ENCODE measurements at places on chromosomes 3 and 15. TPM values are rescaled to one million over a fixed set of nuclear protein-coding genes. Genes with fewer than 3 reads are reported as not detected.

DNA sequence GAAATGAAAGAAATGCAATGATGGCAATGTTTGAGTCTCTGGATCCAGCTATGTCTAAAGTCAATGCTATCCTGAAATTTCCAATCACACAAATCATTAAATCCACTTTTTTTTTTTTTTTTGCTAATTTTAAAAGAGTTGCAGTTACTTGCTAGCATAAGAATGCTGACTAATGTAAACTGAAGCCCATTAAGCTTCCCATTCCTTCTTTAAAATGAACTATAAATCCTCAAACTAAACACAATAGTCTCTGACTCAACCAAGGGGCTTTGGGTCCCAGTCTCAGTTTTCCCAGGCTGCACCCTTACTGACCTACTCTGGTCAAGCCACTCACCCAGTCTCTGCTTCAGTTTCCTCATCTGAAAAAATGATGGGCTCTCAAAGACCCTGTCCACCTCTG lies 361.1 kb downstream of the ERC2 start:
- DNase-seq, result no peak

DNA sequence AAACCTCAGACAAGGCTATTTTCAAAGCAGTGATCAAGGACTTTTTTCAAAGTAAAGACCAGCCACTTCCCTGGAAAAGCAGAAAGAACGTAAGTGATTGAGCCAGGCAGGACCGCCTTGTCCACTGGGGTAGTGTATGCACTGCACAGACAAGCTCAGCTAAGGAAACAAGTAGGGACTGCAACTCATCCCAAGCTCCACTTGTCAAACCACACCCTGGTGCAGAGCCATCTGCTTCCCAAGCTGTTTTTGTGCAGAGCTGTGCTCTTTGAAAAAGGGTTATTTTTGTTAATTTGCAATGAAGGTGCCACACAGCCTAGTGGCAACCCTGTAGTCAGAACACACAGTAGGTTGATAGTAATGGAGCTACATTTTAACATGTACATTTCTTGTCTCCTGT lies 193.3 kb downstream of the ADAMTS9 start:
- no peak for DNase-seq

GRCh38 chr15:56053046-56053400 lies 59.6 kb upstream of the NEDD4 start:
- no peak for DNase-seq

GRCh38 chr3:53803816-53804695 lies 42.2 kb downstream of the CHDH start:
- DNase-seq, result no peak

DNA sequence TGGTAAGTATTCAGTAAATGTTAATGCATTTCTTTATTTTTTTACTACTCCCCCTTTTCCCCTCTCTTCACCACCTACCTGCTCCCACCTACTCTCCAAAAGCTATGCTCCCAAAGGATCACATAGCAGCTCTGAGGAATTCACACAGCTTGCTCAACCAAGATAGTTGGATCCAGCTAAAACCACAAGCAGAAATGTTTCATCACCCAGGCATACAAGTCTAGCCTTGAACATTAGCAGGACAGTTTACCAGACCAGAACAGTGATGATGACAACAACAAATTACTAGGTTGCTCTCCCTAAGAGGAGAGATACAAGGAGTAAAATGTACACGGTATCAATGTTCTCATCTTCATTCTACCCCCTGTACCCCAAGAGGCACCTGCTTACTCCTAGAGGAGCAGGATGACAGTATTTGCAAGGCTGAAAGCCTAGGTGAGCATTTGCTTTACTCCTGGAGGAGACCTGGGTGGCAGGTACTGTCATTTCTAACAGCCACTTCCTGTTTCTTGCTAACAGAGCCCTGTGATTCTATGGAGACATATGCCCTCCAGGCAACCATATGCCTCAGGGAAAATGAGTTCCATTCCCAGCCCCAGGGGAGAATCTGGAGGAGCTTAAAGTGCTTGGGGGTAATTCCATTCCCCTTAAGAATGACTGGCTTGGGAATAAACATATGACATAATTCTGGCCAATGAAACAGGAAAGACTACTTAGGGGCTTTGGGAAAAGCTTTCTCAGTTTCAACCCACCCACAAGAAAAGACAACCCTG lies 237.5 kb downstream of the NTRK3 start:
- no peak for DNase-seq

DNA sequence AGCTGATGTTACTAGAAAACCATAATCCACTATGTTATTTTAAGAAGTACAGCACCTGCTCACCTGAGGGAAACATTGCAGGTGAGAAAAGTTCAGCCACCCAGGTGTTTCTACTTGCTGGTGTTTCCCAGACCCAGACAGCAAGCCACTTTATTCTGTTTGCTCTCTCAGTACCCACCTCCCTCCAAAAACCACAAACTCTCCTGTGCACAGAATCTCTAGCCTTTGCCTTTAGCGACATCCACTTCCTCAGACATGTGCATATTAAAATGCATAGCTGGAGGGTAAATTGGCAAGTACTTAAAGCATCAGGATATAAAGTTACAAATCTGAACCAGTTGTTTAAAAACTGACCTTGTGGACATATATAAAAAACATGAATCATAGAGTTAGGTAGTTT lies 36.7 kb downstream of the VGLL3 start:
- DNase-seq, result no peak

DNA sequence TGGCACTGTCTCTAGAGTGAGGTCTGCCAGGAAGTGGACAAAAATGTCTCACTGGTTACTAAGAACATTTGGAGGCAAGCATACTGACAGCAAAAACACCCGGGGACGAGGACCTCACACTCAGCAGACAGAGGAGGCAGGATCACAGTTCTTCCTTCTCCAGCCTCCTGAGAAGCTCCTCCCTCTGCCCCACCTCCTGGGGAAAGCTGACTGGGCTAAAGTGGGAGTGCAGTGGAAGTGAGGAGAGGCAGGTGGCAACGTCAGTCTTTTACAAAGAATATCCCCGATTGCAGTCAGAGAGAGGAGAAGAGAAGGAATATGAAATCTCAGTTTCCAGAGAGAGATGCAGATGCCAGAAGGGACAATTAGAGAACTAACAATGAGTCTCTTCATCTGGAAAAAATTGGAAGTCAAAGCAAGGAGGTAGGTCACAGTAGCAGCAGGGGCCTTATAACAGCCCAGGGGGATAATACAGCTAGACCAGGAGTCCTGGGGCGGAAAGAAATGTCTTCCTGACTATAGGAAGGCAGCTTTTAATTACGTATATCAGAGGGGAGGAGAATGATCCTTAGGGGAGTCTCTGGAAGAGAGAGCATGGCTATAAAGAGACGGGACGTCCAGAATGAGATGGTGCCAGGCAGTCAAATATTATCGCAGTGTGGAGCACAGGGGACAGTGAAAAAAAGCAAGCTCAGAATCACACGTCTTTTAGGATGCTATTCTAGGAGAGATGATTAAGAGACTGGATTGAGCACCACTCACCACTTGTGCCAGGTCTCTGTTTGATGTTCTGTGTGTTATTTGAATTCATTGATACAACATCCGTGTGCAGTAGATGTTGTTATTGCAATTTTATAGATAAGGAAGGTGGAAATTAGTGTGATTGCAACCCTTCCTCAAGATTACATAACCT lies 47.2 kb downstream of the LEO1 start:
- no peak for DNase-seq

- no peak for DNase-seq
These were observed 1272.5 kb downstream of the ROBO1 start for GRCh38 chr3:78495301-78495700.

DNA sequence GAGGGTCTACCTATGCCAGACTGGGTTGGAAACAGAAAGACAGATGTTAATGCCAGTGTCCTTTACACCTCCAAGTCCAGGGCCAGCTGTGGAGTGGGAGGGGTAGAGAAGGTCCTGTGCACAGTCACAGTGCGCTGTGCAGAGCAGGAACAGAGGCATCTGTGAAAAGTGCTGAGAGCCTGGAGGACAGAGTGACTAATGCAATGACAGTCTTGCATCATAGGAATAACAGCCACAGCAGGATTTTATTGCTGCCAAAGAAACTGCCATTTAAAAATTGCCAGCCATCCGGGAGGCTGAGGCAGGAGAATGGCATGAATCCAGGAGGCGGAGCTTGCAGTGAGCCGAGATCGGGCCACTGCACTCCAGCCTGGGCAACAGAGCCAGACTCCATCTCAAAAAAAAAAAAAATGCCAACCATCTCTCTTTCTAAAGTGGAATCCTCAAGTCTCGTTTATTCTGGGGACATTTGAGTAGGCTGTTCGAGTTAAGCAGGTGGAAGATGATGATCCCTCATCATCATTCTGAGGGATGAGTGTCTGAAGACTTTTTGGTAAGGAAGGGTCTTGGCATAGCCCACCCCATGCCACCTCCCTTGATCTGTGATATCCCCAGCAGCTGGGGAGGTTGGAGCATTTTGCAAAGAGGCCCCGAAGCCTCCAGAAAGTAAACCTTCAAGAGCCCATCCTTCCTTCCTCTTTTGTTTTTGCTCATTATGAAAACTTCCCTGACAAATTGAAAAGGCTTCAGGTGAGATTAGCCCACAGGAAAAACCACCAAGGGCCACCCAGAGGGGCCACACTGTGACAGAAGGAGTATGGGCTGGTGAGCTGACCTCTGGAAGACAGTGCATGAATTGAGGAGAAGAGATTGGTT lies 7.7 kb downstream of the CCR2 start:
- no peak for DNase-seq

The CIDEC gene
- 0.14 TPM for polyA plus RNA-seq

The TMEM207 gene
- not detected for polyA plus RNA-seq
